ENCODE measurements at places on chromosomes 2 and 18.

- DNase-seq, result no peak
Observed at GRCh38 chr2:73700131-73700611, 37.0 kb downstream of the TPRKB start.

GRCh38 chr2:72921088-72921851 lies 4.0 kb downstream of the EMX1 start:
- no peak for DNase-seq

DNA sequence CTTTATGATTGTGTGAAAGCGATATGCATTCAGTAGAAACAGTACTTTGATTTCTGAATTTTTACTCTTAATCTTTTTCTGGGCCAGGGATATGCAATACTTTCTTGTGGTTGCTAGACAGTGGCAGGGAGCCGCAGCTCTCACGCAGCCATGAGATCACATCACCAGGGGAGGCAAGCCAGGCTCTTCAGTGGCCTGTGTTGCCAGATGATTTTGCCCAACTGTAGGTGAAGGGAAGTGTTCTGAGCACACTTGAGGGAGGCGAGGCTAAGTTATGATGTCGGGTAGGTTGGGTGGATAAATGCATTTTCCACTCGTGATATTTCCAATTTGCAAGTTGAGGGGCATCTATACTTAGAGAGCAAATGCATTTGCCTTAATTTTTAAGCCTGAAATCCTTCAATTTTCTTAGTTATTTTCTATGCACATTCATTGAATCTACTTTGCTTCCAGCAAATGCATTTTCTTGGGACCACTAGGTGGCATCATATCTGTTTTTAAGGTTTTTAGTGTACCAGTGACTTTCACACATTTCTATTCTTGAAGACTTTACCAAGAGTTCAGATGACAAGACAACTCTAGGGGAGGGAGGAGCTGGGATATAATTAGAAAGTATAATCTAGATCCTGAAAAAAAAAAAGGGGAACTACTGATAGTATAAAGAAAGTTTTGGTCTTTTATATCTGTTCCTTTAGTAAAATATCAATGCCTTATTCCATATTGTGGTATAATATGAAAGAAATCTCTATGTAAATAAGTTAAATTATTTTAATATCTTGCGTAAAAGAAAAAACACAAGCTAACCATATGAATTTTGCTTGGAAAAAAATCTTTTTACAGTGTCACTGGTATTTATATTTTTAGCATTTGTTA lies 643.3 kb downstream of the SOCS6 start:
- DNase-seq, result no peak

- DNase-seq, result no peak
Observed at GRCh38 chr2:164903204-164903603, 52.1 kb downstream of the SLC38A11 start.

DNA sequence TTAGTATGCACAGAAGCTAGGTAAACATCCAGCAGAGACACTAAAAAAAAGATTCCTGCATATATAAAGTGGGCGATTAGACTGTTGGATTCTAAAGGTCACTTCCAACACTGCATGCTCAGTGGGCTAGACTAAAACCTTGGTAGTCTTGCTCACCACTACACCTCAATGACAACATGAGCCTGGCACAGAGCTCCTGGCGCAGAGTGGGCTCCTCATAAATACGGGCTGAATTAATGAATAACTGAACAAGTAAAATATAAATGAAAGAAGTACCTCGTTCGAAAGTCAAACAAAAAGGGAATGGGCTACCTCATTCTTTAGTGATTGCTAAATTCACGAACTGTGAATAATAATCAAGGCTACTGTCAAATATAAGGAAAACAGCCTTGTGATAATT lies 185.3 kb downstream of the STK39 start:
- DNase-seq, result no peak
